ENCODE measurements at places on chromosomes 11 and 22. TPM values are rescaled to one million over a fixed set of nuclear protein-coding genes. Genes with fewer than 3 reads are reported as not detected.

GRCh38 chr22:45224988-45225731 is 15.5 kb downstream of the KIAA0930 start:
- DNase-seq, result no peak

DNA sequence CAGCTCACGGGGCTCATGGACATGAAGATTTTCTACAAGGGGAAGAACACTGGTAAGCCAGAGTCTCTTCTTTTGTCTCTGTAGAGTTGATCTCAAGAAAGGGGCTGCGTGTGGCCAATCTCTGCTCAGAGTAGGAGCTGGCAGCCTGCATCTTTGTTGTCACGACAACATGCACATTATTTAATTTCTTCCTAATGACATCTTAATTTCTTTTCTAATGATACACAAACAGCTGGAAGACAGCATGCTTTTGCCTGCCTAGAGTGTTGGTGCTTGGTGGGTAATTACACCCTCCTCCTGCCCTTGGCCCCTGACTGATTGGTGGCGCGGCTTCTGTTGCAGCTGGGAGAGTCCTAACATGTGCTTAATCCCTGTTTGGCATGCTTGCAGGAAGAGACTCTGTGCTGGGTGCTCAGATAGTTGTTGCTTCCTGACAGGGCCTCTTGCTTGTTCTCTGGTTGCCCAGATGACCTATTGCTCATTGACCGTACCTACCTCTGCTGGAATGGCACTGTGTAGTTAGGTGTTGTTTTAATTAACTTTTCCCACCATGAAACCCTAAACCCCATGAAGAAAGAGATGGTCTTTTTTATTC is 106.9 kb upstream of the SORL1-AS1 start:
- no peak for DNase-seq

- no peak for DNase-seq
These were observed 108.9 kb downstream of the CD44 start for GRCh38 chr11:35247863-35248262.

GRCh38 chr11:69914286-69915150 is 95.3 kb upstream of the FGF3 start:
- DNase-seq, result no peak

DNA sequence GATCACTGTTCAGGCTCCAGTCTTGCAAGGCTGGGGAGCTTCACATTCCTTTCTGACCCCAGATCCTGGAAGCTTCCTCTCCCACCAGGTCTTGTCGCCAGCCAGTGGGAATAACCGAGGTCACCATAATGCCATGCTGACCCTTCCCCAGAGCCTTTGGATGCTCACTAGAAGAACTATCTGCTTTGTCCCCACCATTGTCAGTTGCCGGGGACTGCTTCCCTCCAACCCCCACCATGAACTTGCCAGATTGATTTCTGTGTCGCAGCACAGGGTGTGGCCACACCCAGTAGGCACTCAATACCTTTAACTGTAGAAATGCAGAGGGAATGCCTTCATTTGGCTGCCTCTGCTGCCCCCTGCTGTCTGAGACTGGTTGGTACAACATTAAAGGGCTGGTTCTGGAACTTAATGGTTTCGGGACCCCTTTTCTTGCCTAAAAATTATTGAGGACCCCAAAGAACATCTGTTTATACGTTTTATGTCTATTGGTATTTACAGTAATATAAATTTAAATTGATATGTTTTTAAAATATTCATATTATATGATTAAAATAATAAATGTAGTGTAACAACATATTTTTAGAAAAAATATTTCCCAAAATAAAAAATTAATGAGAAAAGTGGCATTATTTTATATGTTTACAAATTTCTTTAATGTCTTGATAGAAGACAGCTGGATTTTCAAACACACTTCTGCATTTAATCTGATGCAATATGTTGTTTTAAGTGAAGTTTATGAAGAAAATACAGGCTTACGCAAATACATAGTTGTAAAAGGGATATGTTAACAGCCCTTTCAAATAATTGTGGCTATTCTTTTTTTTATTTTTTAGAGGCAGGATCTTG is 6.7 kb upstream of the GDPD5 start:
- DNase-seq, result no peak

- DNase-seq, result no peak
These were observed 75.8 kb downstream of the MORC2 start for GRCh38 chr22:30892731-30893221.

Gene KCNJ1
- not detected for total RNA-seq

Gene POU2AF2
- not detected for total RNA-seq

GRCh38 chr11:72783144-72783905 is 10.5 kb downstream of the STARD10 start:
- DNase-seq, result no peak

GRCh38 chr22:36817525-36817848 is 652 bp upstream of the PVALB start:
- DNase-seq, result no peak

Gene TMEM86A
- total RNA-seq, result 5.3 TPM

- no peak for DNase-seq
These were observed 23.4 kb downstream of the HPS4 start for GRCh38 chr22:26460202-26460601.

GRCh38 chr11:114818382-114818781 is 140.1 kb downstream of the NXPE2 start:
- DNase-seq, result no peak

Gene MUC2
- not detected for total RNA-seq

GRCh38 chr22:50599816-50600455 is 657 bp upstream of the MAPK8IP2 start:
- no peak for DNase-seq

GRCh38 chr11:101390539-101390938 is 193.3 kb downstream of the TRPC6 start:
- DNase-seq, result no peak

- DNase-seq, result no peak
These were observed 1245.7 kb downstream of the BRD1 start for GRCh38 chr22:48581796-48582469.

GRCh38 chr22:29194184-29194583 is 11.5 kb upstream of the EMID1 start:
- no peak for DNase-seq

DNA sequence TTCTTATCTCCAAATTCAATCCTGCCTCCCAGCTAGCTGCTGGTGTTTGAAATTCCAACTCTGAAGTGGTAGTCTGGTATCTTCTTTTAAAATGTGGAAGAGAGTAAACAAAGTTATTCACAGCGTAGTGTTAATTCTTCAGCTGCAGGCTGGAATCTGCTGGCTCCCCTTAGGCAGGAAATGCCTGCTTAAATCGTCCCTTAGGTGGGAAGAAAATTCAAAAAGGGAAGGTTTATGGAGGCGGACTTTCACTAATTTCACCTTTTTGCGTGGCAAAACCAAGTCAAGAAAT is 439.0 kb upstream of the CCDC90B start:
- no peak for DNase-seq

All from thoracic aorta (tissue), 2 donors.